ENCODE measurements at places on chromosomes 13 and 19.

DNA sequence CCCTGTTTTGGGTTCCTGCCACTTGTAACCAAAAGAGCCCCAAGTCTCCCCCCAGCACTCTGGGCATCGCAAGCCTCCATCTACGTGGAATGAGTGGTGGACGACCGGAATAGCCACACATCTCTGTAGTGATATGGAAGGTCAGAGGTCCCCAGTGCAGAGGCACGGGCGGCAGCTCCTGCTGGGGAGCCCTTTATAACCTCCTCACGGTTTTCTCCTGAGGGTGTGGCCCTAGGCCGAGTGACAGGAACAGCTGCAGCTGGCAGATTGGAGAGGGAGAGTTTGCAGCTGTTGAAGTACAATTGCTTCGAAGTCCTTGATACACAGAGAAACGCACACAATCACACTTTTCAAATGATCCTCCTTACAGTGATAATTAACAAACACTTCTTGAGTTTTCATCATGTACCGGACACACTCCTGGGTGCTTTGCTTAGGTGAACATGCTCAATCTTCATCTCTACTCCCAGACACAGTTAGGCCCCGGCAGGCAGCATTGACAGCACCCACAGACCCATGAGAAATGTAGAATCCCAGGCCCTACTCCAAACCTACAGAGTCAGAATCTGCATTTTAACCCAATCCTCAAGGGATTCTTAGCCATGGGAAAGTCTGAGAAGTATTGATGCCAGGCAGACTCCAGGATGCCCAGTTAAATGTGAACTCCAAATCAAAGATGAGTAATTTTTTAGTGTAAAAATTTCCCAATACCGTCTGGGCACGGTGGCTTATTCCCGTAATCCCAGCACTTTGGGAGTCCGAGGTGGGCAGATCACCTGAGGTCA lies 4.9 kb upstream of the ZNF787 start:
- no peak for DNase-seq

DNA sequence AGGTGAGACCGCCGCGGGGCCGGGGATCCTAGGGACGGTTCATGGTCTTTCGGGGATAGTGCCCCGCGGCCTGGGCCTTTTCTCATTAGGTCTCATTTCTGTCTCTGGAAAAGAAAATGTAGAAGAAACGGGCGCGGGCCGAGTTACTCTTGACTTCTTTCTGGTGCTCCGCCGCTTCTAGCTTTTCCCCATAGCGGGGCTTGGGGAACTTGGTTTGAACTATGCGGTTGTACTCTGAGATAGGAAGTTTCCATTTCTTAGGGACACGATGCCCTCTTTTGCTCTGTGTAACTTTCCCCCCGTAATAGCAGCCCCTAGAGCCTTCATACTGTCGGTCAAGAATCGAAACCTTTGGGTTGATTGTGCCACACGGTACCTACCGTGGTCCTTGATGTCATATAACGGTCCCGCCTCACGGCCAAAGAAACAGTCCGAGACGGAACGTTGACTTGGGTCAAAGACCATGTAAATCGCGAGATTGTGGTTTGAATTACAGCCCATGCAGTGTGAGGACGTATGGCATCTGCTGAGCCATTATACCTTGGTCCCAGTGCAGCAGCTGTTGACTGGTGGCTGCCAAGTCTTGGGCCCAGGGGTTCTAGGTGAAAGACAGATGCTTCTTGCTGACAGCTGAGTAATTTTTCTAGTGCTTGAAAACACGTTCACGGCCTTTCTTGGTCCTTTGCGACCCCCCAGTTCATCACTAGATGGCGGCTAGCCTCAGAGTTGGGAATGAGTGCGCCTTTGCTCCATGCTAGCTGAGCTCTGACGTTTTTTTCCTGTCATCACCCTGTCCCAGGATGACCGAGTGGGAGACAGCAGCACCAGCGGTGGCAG lies 487 bp downstream of the RPS5 start:
- DNase-seq: no peak

DNA sequence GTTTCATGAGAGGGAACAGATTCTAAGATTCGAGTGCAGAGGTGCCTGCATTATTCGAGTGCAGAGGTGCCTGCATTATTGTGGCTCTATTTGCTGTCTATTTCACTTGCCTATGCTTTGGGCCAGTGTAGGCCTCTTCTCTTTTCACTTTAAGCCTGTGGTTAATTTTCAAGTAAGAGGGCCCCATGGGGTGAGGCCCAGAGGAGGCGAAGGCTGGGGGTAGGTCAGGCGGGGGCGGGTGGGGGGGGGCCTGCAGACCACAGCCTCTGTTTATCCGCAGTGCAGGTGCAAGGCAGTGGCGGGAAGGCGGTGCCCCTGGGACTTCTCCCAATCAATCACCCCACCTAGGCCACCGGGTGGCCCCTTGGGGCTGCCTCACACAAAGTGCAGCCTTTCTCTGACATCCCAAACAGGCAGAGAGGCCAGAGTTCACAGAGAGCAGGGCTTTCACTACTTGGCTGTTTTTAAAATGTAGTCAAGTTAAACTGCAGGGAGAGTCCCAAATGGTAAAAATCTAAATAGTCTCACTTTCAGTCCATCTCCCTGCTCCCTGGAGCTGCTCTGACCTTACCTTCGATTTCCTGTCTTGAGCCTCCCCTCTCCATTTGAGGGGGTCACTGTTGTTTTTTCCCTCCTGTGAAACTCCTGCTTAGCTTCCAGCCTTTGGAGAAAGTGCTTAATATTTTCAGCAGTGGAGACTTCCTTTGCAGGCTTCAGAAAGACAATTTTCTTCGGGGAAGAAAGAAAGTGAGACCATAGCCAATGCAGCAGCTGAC lies 249.0 kb downstream of the DLEU7 start:
- DNase-seq: no peak

- no peak for DNase-seq
Observed at GRCh38 chr19:13859361-13859880, 17.5 kb upstream of the NANOS3 start.

GRCh38 chr13:74064805-74065312 lies 69.3 kb downstream of the KLF12 start:
- no peak for DNase-seq

DNA sequence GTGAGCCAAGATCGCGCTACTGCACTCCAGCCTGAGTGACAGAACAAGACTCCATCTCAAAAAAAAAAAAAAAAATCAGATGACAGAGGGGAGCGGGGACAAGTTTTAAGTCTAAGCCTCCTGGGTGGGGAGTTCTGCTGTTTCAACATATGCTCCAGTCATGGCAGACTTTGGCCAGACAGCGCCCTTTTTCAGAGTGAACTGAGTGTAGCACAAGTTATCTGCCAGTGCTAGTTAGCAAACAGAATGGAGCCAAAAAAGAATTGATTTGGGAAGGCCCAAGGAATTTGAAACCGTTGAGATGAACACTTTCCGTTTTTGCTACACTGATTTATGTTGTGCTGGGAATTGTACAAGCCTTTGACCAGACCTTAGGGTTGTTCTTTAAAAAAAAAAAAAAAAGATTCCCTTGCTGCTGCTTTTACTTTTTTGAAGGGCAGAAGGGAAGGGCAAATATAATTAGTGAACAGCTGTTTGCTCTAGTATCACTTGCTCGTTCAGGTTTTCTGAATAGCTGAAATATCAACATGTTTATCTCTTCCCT lies 5.7 kb downstream of the ACTN4 start:
- no peak for DNase-seq

DNA sequence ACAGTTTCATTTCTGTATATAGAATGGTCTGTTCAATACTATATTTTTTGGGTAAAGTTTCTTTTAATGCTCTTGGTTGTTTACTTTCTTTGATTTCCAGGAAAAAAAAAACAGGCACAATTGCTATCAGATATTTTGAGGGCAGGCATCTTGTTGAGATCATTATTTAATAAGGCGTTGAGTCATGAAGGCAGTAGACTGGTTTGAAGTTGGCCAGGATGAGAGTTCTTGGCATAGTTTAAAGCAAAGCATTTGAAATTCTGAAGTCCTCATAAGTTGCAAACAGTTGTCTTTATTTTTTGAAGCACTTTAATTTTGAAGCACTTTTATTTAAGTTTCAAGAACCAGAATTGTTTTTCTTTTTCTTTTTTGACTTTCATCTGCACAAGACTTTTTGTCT lies 2.6 kb upstream of the ZNF175 start:
- DNase-seq: no peak

GRCh38 chr13:31334994-31335557 lies 135.3 kb downstream of the B3GLCT start:
- no peak for DNase-seq

GRCh38 chr13:52978989-52979388 lies 49.6 kb upstream of the OLFM4 start:
- DNase-seq: no peak

DNA sequence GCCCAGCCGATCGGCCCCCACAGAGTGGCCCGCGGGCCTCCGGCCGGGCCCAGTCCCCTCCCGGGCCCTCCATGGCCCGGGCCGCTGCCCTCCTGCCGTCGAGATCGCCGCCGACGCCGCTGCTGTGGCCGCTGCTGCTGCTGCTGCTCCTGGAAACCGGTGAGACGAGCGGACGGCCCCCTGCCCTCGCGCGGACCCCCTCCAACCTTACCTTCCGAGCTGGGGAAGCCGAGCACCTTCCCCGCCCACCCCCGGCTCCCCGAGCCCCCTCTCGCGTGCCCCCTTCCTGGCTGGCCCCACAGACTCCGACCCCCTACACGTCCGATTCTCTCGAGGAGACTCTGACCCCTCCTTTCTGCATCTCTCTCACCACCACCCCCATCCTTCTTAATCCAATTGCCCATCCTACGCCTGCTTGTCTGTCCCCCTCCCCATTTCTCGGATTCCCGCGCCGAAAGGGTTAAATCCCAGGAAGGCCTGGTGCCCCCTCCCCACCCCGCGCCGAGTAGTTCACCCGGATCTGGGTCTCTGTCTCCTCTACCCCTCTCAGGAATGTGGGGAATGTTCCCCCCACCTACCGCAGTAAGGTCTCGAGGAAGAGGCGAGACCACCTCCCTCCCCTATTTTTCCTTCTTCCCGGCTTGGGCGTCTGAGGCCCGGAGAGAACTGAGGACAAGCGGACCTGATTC lies 502 bp downstream of the NECTIN2 start:
- peak; percentile 5 for DNase-seq

GRCh38 chr19:17052439-17052838 lies 22.8 kb downstream of the HAUS8 start:
- DNase-seq: no peak

- DNase-seq: no peak
Observed at GRCh38 chr13:90564096-90564495, 783.4 kb upstream of the MIR17HG start.

All from COR-L47 (cell line).